ENCODE measurements at places on chromosomes 12 and 14.
A peak's percentile ranks its signal among the peaks of the same experiment; 100 is the strongest.

DNA sequence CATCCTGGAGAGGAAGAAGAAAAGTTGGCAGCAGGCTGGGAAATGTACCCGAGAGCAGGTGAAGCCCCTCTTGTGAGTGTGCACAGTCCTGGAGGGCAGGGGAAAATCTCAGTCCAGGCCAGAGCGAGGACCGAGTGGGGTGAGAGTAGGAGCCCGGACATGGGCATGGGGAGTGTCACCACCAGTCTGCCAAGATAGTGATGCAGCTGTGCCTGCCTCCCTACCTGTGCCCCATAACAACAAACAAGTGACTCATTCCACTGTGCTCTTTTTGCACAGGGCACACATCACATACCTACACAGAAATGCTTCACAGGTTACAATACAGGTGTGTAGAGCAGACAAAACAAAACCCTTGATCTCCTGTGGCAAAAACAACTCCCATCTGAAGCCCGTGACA is 205.9 kb upstream of the PELI2 start:
- DNase-seq = no peak

DNA sequence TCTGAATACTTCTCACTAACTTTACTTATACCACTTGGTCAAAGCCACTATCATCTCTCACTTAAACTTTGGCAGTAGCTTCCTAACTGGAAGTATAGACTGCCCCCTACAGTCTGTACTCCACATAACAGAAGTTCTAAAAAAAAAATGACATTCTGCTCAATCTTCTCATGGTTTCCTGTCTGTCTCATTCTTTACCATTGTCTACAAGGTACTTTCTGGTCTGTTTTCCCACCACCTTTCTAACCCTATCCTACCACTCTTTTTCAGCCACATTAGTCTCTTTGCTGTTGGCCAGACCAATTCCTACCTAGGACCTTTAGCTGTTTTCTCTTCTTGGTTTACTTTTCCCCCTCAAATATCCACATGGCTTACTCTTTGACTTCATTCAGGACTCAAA is 14.7 kb downstream of the CPSF6 start:
- peak; percentile 63 for DNase-seq

- DNase-seq = no peak
Measured at GRCh38 chr12:122981587-122982476, 1.4 kb downstream of the ARL6IP4 start.

DNA sequence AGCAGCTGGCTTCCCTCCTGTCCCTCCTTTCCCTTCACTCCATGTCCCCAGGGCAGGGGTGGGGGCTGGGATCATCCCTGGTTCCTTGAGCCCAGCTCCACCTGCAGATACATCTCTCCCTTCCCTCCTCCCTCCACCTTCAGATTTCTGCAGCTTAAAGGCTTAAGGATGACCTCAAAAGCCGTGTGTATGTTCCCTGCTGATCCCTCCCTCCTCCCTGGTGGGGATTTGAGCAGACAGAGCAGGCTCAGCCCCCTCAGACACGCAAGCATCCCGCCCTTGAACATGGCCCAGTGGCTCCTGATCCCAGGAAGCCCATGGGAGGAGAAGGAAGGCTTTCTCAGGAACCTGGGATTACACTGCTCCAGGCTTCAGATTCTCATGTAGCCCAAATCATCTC is 82.9 kb upstream of the RIN3 start:
- DNase-seq = no peak

DNA sequence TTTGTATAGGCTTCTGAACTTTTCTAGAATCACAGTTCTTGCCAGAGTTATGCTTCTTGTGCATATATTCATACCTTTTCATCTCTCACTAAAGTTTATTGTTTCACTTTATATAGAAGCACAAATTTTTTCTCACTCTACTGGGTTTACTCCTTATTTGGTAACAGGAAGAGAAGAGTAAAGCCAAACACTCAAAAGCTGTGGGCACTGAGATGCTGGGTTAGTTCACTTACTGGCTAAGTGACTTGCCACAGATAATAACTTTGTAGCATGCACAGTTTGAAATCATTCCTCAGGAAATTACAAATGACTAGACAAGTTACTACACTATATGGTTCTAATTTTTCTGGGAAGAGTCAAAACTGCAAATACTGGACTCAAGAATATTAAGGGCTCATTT is 7.8 kb downstream of the HIGD1C start:
- no peak for DNase-seq

- no peak for DNase-seq
Measured at GRCh38 chr12:91007531-91008290, 2.9 kb upstream of the EPYC start.

- no peak for DNase-seq
Measured at GRCh38 chr14:85041618-85042017, 488.3 kb upstream of the FLRT2 start.

All from HT-29 (cell line).